Upper lobe of left lung (tissue), 6 donors: ENCODE measurements at places on chromosomes 1 and 21. TPM values are rescaled to one million over a fixed set of nuclear protein-coding genes. Genes with fewer than 3 reads are reported as not detected.

GRCh38 chr1:235052067-235053008, 76.3 kb downstream of the TOMM20 start:
- no peak for DNase-seq

GRCh38 chr1:170215072-170215885, 69.5 kb downstream of the NTMT2 start:
- no peak for DNase-seq

Gene CYP4A22
- 3.1 TPM for total RNA-seq

GRCh38 chr1:37753473-37754321, 11.2 kb downstream of the EPHA10 start:
- peak; percentile 64 for DNase-seq

DNA sequence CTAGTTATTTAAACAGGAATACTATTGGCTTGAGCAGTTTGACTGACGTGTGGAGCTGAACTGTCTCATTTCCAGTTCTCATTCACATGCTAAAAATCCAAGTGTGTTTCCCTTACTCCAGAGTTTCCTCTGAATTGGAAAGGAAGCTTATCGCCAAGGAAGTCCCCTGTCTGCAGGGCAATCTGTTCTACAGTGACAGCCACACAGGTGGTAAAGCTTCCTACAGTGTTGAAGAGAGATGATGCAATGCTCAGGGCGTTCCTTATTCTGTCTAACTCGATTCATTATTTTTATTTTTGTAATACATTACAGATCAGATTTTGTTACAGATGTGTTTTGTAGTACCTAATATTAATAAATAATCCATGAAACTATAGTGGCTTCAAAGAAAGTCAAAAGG, 41.3 kb downstream of the ADAMTS5 start:
- no peak for DNase-seq

DNA sequence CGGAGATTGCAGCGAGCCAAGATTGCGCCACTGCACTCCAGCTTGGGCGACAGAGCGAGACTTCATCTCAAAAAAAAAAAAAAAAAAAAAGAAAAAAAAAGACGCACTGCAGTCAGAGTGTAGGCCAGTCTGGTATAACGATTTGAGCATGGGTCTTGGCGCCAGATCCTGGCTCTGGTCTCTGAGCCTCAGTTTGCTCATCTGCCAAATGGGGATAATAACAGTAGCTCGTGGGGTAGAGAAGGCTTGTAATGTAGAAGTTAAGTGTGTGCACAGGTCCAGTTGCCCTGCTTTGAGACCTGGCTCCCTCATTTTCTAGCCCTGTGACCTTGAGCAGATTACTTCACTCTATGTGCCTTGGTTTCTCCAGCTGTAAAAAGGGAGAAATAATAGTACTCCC, 26.3 kb upstream of the GRHL3 start:
- DNase-seq: no peak

- DNase-seq: no peak
Measured at GRCh38 chr21:38811257-38811656, 5.5 kb downstream of the ETS2 start.

Gene TMEM52
- total RNA-seq: 0.59 TPM

- no peak for DNase-seq
Measured at GRCh38 chr1:235563513-235564061, 59.3 kb upstream of the B3GALNT2 start.

DNA sequence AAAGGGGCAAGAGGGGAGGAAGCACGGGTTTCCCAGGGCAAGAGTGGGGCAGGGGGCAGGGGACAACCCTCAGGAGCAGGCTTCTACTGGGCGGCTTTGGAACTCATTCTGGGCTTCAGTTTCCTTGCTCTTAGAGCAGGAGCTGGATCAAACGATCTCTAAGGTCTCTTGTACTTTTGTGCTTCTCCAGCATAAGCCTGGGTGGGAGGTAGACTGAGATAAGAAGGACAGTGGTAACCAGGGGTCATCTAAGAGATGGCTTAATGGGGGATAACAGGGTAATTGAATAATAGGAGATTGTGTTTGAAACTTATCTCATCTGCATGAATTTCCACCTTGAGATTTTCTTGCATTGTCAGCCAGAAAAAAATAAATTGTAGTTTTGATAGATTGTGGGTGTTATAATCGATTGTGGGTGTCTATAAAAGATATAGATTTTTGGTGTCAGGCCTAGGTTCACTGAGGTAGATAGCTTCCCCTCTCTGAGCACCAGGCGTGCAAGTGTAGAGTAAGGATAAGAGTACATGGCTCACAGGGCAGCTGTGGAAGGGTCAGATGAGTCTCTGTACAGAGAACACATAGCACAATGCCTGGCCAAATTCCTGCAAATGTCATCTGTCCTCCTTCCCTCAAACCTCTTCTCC, 68.0 kb downstream of the CD58 start:
- no peak for DNase-seq

DNA sequence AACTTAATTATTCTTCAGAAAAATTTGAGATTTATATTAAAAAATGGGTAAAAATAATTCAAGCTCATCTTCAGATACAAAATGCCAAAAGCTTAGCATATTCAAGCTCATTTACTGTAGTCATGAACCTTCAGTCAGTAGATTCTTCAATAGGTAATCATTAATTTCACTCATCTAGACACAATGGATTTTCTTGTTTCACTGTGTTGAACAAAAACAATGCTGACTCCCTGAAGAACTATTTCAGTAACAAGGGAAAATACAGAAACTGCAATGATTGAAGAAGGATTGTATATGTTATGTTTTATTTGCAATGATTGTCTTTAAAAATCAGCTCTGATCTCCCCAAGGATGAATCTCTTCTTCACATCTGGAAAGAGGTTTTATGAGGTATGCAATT, 9.2 kb upstream of the HOOK1 start:
- no peak for DNase-seq

- DNase-seq: no peak
Measured at GRCh38 chr21:33988237-33989017, 72.8 kb upstream of the ATP5PO start.

Gene OVAAL
- not detected for total RNA-seq

Gene LDLRAD1
- 9.4 TPM for total RNA-seq

Gene SLAMF1
- total RNA-seq: 0.61 TPM

Gene MYOG
- total RNA-seq: not detected

- DNase-seq: no peak
Measured at GRCh38 chr1:64183395-64184002, 19.9 kb upstream of the UBE2U start.

Gene CFHR1
- total RNA-seq: 0.81 TPM

- no peak for DNase-seq
Measured at GRCh38 chr1:39082010-39082799, 56.1 kb downstream of the NDUFS5 start.

- no peak for DNase-seq
Measured at GRCh38 chr1:246591504-246591903, 25.2 kb downstream of the CNST start.
